ENCODE measurements at places on chromosomes 7 and 10.

GRCh38 chr7:117009705-117010361 is 56.5 kb downstream of the ST7 start:
- DNase-seq, result no peak

GRCh38 chr7:132972745-132973144 is 109.1 kb downstream of the CHCHD3 start:
- DNase-seq, result no peak

GRCh38 chr10:62561151-62561550 is 187.0 kb downstream of the ZNF365 start:
- DNase-seq, result peak; percentile 44

- no peak for DNase-seq
Measured at GRCh38 chr7:156604311-156604710, 36.3 kb upstream of the RNF32 start.

DNA sequence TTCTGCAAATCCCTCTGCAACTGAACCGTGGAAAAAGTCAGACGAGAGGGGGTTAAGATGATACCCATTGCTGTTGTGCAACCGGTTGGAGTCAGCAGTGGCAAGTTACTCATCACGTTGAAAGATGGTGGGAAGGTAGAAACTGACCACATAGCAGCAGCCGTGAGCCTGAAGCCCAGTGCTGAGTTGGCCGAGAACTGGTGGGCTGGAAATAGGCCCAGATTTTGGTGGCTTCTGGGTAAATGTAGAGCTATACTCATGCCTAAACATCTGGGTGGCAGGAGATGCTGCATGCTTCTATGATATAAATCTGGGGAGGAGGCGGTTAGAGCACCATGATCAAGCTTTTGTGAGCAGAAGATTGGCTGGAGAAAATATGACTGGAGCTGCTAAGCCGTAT is 78.6 kb downstream of the ARL5B start:
- peak; percentile 89 for DNase-seq

- peak; percentile 100 for DNase-seq
Measured at GRCh38 chr10:77350711-77351119, 286.9 kb downstream of the KCNMA1 start.

GRCh38 chr10:84542522-84543490 is 214.4 kb downstream of the CCSER2 start:
- peak; percentile 17 for DNase-seq

DNA sequence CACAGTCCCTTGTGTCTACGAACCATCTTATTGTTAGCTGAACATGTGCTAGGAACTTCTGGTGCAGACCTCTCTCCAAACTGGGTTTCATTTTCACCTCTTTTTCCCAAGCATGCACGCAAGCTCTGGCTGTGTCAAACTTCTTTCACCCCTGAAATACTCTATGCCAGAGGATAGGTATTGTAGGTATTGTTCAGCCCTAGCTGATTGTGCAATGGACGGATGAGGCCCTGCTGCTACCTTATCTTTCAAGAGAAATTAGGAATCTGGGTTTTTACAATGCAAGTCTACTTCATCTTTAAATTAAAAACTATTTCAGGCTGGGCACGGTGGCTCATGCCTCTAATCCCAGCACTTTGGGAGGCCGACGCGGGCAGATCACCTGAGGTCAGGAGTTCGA is 28.3 kb upstream of the MRLN start:
- no peak for DNase-seq

DNA sequence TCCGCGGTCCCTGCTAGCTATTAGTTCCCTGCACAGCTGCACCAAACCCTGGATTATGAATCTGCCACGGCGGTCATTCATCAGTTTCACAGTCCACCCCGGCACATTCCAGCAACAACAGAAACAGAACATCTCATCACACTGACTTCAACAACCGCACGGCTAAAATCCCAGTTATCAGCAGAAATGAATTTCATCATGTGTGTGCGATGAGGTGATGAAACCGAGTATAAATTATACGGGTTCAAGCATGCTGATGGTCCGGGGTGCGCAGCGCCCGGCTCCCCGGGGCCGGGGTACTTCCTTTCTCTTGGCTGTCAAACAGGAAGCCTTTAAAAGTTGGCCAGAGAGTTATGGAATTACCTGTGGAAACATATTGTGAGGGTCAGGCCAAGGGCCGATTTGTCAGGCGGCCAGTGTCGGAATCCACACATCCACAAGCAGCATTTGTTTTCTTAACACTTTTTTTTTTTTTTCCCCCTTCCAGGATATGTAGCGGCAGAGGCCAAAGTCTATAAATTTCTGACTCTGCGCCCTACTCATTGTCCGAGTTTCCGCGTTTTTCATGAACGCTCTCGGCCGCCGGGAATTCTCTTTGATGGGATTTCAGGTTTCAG is 420.9 kb upstream of the MGMT start:
- DNase-seq, result peak; percentile 53
